ENCODE measurements at places on chromosomes 12 and 14.

GRCh38 chr14:54377501-54377900 lies 19.3 kb upstream of the CDKN3 start:
- H3K4me1 ChIP-seq = peaks cover 30% of the 10 kb centered on the region
- H3K4me3 ChIP-seq = no peak overlapping the region
- no peaks in the 10 kb centered on the region for H3K27me3 ChIP-seq
- DNase-seq = no peak

- no peak for DNase-seq
- H3K36me3 ChIP-seq = no peaks in the 10 kb centered on the region
- H3K4me3 ChIP-seq = no peak overlapping the region
- H3K27me3 ChIP-seq = peaks cover 7% of the 10 kb centered on the region
Observed at GRCh38 chr14:98700748-98701147, 571.2 kb downstream of the BCL11B start.

DNA sequence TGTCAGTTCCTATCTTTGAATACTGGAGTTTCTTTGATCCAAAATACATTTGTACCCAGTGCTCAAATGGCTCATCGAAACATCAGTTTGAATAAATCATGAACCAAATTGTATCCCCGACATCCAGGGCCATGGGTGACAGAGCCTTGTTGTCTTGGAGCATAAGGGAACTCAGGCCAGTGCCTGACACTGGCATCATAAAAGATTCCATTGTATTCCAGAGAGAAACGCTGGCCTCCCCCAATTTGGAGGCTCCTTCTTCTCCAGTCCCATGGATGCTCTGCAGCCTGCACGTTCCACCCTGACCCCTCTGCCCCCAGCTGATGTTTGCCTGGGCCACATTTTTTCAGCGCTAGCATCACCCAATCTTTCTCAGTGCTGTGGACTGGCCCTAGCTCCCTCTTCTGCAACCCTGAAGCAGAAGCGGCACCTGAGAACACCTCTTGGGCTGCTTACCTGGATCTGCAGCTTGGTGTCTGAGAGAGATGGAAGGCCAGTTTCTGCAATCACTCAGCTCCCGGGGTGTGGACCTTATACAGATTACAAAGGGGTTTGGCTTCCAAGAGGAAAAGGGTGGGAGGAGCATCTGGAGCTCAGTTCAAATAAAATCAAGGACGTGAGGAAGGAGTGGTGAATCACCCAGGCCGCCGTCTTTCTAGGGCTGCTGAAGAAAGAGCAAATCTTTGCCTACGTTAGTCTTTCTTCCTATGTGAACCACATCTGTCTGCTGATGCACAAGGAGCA lies at the start of gene RNASE1:
TSS of gene RNASE1 (minus strand) at position 504 of the 744 bp plus-strand sequence. CDS start 776 bp downstream, outside the sequence.
- H3K4me3 ChIP-seq = no peak within 1 kb of the TSS
- peak within 1 kb of the TSS; percentile 53 for H3K27ac ChIP-seq
- H3K36me3 ChIP-seq = no peaks in the 10 kb centered on the region
- H3K27me3 ChIP-seq = no peaks in the 10 kb centered on the region

DNA sequence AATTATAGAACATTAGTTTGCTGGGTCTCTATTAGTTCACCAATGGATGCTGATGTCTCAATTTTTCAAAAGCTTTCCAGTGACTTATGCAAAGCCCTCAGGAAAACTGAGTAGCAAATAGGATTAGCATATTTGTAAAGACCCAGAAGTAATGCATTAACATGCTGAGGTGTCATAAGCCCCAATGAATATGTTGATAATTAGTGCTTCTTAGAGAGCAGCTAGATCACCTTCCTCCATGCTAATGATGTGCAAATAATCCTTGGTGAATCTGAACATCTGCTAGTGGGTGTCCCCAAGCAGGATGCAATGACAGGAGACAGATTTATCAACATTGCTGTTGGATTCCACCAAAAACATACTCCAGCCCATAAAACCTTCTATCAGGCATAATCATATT lies 19.0 kb downstream of the IFNG start:
- no peaks in the 10 kb centered on the region for H3K27me3 ChIP-seq
- no peak overlapping the region for H3K4me3 ChIP-seq
- no peak overlapping the region for H3K27ac ChIP-seq
- DNase-seq = no peak

GRCh38 chr14:33622496-33622895 lies 328.4 kb downstream of the EGLN3 start:
- H3K4me1 ChIP-seq = peaks cover 12% of the 10 kb centered on the region
- H3K27me3 ChIP-seq = peaks cover 3% of the 10 kb centered on the region
- DNase-seq = no peak
- no peak overlapping the region for H3K27ac ChIP-seq
- no peaks in the 10 kb centered on the region for H3K36me3 ChIP-seq

DNA sequence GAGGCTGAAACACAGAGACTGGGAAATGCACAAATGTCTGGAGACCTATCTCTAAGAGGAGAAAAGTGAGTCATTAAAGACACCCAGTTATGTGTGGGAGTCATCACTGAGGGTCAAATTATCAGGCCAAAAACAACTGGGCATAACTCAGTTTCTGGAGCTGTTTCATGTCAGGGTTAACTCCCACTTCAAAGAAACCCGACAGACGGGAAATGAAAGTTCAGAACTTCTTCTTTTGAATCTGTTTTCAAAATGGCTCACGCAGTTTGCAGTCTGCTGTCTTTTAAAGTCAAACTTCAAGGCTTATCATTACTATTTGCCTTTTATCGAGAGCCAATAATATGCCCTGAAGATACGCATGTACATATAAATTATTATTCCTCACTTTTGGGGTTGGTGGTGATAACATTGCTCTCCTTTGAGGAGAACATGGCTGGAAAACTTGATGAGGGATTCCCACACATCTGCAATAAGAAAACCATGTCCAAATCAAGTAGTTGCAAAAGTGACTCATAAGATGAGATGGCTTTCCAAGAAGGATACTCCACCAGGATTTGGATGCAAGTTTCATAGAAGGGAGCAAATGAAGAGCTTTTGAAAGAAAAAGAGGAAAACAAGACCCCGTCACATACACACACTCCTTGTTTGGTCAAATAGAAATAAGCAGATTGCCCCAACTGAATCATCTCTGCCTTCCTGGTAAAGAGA lies 341.4 kb downstream of the ADAMTS20 start:
- peaks cover 45% of the 10 kb centered on the region for H3K4me1 ChIP-seq
- H3K4me3 ChIP-seq = no peak overlapping the region
- no peaks in the 10 kb centered on the region for H3K27me3 ChIP-seq
- H3K36me3 ChIP-seq = peaks cover 3% of the 10 kb centered on the region

DNA sequence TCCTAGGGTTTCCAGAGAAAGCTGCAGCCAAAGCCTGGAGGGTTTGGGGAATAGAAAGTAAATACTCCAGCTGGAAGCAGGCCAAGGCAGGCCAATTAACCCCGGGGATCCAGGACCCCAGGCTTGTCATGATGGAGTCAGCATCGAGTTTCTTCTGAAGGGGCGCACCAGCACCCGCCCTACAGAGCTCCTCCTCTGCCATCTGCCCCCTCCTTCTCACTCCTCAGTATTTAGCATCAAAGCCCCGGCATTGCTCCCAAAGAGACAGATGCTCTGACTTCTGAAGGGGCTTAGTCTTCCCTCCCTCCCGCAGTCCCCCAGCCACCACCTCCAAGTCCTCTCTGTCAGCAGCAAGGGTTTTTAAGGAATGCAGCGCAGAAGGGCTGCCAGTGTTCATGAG lies 285.1 kb upstream of the NOS1 start:
- DNase-seq = no peak
- no peaks in the 10 kb centered on the region for H3K36me3 ChIP-seq

DNA sequence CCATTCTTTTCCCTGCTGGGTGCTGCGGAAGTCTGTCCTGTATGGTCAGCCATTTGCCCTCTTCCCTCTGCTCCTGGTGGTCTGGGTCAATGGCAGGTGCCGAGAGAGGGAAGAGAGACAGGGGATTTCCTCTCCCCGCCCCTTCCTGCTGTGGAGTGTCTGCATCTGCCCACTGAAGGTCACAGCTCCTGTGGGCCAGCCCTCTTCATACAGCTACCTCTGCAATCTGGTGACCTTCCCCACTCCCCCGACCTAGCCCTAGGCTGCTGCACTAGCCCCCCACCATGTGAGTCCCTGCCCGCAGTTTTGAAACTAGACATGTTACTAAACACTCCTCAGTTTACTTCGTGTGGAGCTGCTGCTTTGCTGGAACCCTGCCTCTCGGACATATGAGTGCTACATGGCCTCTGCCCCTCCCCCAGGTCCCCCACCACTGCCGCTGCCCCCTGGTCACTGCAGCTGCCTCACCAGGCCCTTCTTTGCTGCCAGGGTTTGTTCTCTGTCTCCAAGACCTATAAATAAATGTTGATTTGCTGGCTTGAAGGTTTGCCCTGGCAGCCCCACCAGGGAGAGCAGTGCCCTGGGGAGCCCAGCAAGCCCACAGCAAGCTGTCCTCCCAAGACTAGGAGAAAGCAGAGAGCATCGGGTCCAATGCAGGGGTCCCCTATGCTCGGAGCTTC lies 102.9 kb downstream of the DPF3 start:
- DNase-seq = no peak
- peaks cover 24% of the 10 kb centered on the region for H3K4me1 ChIP-seq
- H3K27ac ChIP-seq = no peak overlapping the region
- H3K27me3 ChIP-seq = no peaks in the 10 kb centered on the region

DNA sequence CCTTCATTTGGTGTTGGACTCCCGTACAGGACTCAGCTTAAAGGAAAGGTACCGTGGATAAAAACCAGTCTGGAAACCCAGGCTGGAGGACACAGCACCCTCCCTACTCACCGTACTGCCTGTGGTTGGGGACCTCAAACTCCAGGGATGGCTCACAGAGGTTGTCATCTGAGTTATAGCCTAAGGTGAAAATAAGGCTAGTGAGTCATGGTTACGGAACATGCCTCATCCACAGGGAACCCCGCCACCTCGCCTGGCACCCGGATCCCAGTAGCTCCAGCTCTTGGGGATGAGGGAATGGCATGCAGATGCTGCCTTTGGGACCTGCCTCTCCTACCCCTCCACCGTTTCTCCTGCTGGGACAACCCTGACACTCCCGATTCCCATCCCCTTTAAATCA lies 36.8 kb upstream of the GPR68 start:
- no peak for DNase-seq
- no peak overlapping the region for H3K27ac ChIP-seq
- H3K27me3 ChIP-seq = no peaks in the 10 kb centered on the region
- H3K36me3 ChIP-seq = peaks cover 12% of the 10 kb centered on the region

- no peak for DNase-seq
- H3K36me3 ChIP-seq = no peaks in the 10 kb centered on the region
- H3K4me1 ChIP-seq = no peaks in the 10 kb centered on the region
Observed at GRCh38 chr12:39692258-39692853, 72.8 kb upstream of the ABCD2 start.

DNA sequence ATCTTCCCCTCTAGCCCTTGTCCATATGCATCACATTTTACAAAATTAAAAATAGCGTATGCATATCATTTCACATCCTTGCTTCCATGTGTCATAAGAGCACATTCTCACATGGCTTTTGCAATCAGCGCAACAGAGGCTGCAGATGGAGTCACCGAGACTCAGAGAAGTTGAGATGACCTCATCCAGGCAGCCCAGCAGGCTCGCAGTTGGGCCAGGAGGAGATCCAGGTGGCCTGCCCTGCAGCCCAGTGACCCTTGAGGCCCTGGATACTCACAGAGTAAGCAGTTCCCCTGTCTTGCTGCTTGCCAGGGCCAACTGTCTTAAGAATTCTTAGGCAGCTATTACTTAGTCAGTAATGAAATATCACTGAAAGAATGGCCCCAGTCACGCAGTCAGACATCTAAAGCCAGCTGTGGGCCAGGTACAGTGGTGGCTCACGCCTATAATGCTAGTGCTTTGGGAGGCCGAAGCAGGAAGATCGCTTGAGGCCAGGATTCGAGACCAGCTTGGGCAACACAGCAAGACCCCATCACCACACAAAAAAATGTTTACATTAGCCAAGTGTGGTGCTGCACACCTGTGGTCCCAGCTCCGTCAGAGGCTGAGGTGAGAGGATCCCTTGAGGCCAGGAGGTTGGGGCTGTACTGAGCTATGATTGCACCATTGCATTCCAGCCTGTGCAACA lies 9.1 kb downstream of the CAMKK2 start:
- DNase-seq = no peak
- H3K4me1 ChIP-seq = no peaks in the 10 kb centered on the region
- no peak overlapping the region for H3K4me3 ChIP-seq

- peak overlapping the region; percentile 58 for H3K27ac ChIP-seq
- no peak overlapping the region for H3K4me3 ChIP-seq
- DNase-seq = no peak
Observed at GRCh38 chr14:51006781-51007211, 62.5 kb upstream of the PYGL start.

GRCh38 chr12:123069436-123070266 lies 81.2 kb downstream of the PITPNM2 start:
- no peak overlapping the region for H3K4me3 ChIP-seq
- no peak for DNase-seq
- no peaks in the 10 kb centered on the region for H3K36me3 ChIP-seq
- H3K27ac ChIP-seq = no peak overlapping the region
- H3K27me3 ChIP-seq = no peaks in the 10 kb centered on the region

DNA sequence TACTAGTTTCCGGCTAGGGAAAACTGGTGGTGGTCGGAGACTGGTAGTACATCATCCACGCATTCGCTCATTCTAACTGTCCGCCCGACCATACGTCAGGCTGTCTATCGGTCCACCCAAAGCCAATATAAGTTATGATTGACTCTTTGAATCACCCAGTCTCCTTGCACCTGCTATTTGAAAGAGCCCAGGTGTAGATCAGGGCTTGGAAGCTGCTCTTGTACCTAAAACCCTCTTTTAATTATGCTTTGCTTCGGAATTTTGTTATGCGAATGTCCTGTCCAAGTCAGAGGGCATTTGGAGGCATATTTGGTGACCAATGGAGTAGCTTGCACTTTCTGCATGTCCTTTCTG lies 5.7 kb upstream of the NKX2-1 start:
- H3K4me1 ChIP-seq = peaks cover 3% of the 10 kb centered on the region
- H3K27ac ChIP-seq = no peak overlapping the region
- H3K27me3 ChIP-seq = peaks cover 99% of the 10 kb centered on the region
- H3K36me3 ChIP-seq = no peaks in the 10 kb centered on the region

- no peak for DNase-seq
- peaks cover 42% of the 10 kb centered on the region for H3K4me1 ChIP-seq
- H3K4me3 ChIP-seq = peak overlapping the region; percentile 57
- H3K27ac ChIP-seq = peak overlapping the region; percentile 96
Observed at GRCh38 chr14:89351221-89351515, 65.9 kb downstream of the FOXN3 start.

DNA sequence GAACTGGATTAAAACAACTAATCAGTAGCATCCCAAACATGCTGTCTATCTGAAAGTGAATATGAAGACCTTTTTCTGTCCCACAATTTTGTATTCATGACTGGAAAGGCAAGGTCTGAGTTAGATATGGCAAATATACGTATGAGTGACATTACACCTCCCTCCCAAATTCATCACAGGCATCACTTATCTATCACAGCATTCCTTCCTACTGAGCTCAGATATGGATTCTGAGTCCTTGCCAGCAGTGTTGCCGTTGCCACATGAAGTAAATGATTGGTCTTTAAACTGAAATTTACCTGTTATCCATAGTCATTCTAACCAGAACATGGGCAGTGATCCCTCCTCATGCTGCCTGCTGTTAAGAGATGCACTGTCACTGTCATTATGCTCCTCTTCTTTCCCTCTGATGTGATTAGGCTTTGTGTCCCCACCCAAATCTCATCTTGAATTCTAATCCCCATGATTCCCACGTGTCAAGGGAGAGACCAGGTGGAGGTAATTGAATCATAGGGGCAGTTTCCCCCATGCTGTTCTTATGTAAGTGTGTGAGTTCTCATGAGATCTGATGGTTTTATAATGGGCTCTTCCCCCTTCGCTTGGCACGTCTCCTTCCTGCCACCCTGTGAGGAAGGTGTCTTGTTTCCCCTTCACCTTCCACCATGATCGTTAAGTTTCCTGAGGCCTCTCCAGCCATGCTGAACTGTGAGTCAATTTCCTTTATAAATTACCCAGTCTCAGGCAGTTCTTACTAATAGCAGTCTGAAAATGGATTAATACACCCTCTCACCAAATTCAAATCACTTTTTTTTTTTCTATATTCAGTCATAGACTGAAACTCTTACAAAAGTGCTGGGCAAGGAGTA lies 288.4 kb downstream of the NUAK1 start:
- H3K4me3 ChIP-seq = no peak overlapping the region
- no peaks in the 10 kb centered on the region for H3K36me3 ChIP-seq
- peaks cover 10% of the 10 kb centered on the region for H3K4me1 ChIP-seq
- H3K27ac ChIP-seq = no peak overlapping the region

Measured in mesothelial cell of epicardium (in vitro differentiated cells).